ENCODE measurements at places on chromosomes 3 and 15.

DNA sequence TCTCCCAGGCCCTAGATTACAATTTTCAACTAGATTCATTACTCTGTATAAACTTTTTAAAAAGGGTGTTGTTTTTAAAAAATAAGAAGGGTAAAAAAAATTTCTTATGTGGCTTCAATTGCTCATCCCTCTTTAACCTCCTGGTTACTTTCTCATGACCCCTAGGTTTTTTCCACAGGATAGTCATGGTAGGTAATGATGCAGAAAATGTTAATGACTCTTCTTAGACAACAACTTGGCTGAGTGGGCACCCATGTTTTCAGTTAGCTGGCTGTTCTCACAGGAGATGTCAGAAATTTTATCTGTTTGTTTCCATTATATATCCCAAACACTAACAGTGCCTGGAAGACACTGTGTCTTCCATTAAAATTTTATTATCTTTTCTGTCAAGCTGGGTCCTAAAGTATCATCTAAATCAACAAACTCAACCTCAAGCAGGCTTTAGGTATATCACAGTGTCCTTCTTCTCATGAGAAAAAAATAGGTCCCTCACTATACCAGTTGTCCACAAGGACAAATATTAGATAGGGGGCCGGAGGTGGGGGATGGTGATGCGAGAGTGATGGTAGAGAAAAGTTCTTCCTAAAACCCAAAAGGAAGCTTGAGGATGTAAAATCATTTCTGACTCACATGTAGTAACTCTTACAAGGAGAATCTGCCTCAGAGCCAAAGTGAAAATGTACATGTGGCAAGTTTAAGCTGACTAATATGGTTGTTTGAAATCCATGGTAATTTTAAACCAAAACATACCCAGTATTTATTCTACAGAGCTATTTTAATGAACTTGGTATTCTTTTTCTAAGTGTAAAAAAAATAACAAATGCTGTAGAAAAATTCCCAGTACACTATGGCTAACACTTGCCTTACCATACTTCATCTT, 43.3 kb downstream of the PLOD2 start:
- no peak for DNase-seq

DNA sequence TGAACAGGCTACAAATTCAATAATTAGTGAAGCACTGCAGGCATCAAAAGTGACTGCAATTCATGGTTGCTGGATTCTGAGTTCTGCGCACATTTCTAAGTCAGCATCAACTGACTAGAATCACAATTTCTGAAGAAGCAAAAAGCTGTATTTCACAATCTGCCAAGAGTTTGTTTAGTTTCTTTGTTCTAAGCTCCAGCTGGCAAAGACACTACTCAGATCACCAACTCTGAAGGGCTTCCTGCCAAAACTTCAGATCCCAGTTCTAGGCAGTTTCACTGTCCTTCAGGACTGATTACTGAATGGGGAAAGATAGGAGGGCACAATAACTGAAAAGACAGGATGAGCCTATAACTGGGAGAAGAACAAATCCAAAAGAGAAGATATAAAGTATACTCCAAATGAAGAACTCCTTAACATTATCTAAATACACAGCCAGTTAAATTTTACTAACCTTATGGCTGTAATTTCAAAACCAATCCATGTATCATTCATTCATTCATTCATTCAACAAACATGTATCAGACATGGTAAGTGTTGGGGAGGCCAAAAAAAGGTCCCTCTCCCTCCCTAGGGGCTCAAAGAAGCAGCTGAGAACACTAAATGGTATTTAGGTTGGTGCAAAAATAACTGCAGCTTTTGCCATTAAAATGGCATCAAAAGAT, 17.1 kb downstream of the TJP1 start:
- DNase-seq = no peak

GRCh38 chr15:89002830-89003229, 85.4 kb upstream of the ABHD2 start:
- no peak for DNase-seq

- no peak for DNase-seq
These were observed 14.8 kb downstream of the UBP1 start for GRCh38 chr3:33425453-33425852.

DNA sequence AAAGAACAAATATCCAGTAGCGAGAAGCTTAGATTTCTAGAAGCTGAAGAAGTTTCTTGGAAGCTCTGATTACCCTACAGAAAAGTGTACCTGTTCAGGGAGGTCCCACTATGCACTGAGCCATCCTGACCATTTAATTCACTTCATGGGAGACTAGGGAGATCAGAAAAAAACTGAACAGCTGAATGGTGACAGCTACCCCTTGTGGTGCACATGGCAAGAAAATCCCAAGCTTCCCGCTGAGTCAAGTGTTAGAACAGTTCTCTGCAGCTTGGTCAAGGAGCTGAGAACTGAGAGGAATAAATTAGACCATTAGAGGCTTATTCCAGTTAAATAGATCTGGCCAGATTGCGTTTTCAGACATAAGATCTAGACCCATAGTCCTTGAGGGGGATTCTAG, 197.2 kb upstream of the VEPH1 start:
- no peak for DNase-seq

DNA sequence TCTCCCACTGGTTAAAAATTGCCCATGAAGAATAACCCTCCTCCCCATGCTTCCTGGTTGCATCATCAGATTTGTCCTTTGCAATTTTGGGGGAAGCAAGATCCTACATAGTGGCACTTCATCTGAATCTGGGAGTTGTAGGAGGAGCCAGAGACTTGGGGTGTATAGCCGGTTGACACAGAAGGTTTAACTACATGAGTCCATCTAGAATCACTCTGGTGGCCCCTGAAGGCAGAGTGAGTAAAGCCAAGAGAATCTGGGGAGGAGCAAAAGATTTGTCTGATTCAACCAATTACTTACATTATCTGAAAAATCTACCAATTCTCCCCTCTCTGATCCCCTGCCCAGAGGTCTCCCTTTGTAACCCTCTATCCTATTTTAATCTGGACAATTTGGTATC, 50.1 kb downstream of the SYN2 start:
- no peak for DNase-seq

GRCh38 chr3:44093531-44093930, 148.2 kb upstream of the TOPAZ1 start:
- DNase-seq = no peak

- no peak for DNase-seq
These were observed 4.0 kb downstream of the TNK2 start for GRCh38 chr3:195904368-195904767.

GRCh38 chr3:183378008-183378407, 50.4 kb downstream of the MCF2L2 start:
- no peak for DNase-seq

DNA sequence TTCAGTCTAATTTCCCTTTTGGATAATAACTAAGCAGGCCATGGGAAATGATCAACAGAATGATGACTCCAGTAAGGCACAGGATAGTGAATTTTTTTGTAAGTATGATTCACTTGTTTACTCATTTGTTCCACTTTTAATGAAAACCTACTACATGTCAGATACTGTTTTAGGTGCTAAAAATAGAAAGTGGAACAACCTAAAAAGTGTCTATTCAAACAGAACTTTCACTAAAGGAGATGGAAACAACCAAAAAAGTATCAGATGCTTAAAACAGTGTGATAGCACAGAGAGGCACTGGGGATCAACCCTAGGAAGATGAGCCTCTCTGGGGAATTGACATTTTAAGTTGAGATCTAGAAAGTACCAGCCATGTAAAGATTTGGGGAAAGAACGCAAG, 11.1 kb downstream of the RYK start:
- DNase-seq = no peak

DNA sequence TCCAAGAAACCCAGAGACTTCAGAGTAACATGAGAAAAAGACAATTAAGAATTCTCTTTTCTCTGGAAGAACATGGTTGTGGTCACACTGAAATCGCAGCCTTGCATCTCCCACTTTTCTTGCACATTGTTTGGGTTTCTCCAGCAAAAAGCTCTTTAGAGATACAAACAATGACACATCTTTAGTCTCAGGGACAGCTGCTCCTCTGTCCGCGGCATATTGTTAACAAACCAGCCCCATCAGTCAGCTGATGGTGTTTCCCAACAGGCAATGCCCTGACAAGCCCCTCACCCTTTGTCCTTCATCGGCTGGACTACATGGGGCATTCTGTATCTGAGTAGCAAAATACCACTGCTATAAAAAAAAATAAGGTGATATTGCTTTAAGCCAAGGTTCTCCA, 53.4 kb downstream of the UMPS start:
- no peak for DNase-seq

GRCh38 chr3:13840456-13840855, 39.4 kb downstream of the WNT7A start:
- no peak for DNase-seq

DNA sequence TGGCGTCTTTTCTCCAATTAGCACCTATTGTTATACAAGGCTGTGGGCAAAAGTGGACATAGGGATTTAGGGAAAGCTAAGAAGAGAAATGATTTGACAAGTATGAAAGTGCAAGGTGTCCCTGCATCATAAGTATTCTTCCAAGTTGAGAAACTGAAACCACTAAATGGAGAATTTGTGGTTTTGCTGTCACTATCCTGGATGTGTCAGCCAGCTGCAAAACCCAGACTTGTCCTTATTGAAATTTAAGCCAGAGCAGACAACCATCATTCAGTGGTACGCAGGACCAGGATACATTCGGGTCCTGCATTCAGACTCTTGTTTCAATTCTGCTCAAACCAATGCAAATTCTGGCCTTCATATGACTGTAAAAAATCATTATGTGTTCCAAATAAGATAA, 384.8 kb upstream of the TGFBR2 start:
- DNase-seq = no peak

- DNase-seq = no peak
These were observed 125.6 kb upstream of the RASGRP1 start for GRCh38 chr15:38690216-38690615.

- DNase-seq = no peak
These were observed 337.4 kb upstream of the C2CD4B start for GRCh38 chr15:62502451-62502850.

- no peak for DNase-seq
These were observed 10.4 kb downstream of the COL6A6 start for GRCh38 chr3:130527426-130527825.

GRCh38 chr3:156330415-156330814, 210.0 kb downstream of the KCNAB1 start:
- no peak for DNase-seq

Measured in activated T-helper 1 cell treated with anti-CD3 and anti-CD28 coated beads, Interleukin-2, amount 50 U/mL, for 16 hours (primary cell).